ENCODE measurements at places on chromosomes 6 and 20.

DNA sequence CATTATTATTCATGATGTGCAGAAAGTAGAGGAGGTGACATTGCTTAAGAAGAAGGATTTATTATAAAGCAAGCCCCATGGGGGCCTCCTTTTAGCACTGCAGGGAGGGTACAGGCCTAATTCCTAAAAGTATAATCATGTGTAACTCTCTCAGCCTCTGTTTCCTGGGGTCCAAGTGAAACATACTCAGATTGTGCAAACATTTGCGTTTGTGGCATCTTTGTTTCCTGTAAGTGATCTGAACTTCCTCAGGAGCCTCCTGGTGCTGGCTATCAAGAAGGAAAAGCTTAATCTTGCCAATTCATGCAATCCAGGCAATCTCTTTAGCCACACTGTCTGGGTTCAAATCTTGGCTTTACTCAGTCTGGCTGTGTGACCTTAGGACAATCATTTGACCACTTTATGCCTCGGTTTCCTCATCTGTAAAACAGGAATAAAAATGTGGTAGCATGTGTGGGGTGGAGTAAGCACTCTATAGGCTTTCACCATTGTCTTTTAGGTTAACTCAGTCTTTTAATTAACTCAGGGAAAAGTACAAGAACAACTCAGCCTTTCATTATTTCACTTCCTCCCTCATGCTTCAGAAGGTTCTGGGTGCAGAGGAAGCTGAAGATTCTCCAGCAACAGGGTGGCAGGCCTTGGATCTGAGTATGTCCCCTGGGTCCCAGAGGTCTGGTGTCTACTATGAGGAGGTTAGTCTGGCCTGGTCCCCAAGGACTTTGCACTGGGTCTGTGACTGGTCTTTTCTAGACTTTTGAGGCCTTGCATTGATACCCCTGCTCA is 831 bp upstream of the SIRPB2 start:
- DNase-seq, result no peak

DNA sequence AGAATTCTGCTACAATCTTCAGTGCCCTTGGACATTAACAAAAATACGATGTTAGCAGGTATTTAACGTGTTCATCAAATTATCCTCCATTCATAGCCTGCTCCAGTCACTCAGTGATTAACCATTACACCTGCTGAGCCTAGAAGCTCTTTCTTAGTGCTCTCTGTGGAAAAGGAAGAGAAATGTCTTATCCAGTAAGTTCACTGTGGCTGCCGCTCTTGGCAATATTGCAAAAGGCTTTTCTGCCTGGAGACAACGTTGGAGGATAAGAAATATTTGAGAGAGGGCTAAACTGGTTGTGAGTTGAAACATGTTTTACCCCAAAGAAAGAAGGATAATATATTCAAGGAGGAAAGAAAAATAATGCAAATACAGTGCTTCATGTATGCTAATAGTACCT is 217.4 kb upstream of the HSF2 start:
- no peak for DNase-seq

- no peak for DNase-seq
Measured at GRCh38 chr20:24381886-24382285, 87.5 kb upstream of the SYNDIG1 start.

- no peak for DNase-seq
Measured at GRCh38 chr20:18719426-18719825, 94.2 kb upstream of the SCP2D1 start.

- DNase-seq, result no peak
Measured at GRCh38 chr6:43215066-43215465, 14.2 kb downstream of the DNPH1 start.

DNA sequence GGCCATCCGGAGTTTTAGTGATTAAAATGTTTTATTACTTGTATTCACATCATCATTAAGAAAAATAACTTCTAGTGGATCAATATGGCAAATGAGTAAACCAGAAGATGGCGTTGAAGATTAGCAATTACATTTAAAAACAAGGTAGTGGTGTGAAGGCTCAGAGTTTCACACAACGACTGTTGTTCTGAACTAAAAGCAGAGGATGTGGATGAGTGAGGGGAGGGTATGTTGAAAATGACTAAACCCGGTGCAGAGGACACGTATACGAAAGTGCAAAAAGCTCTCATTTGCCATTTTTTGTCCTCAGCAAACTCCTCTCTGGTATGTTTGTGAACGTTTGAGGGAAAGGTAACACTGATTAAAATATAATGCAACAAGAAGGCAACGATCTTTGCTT is 1.9 kb upstream of the IRF4 start:
- no peak for DNase-seq

DNA sequence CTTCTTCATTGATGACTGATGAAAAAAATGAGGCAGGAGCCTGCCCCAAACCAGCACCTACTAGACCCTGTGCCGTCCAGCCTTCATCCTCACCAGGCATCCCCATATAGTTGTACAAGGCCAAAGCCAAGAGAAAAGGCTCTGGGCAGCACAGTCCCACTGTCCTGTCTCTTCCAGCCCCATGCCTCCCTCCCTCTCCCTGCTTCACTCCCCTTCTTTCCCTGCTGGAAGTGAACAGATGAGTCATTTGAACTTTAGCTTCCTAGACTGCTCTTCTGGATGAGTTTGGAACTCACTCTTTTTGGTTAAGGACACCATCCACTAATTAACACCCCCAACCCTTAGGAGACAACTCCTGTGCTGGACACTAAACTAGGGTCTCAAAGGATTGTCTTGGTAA is 235.2 kb downstream of the LRFN2 start:
- no peak for DNase-seq

GRCh38 chr6:109021870-109022269 is 72.8 kb downstream of the SESN1 start:
- no peak for DNase-seq

- DNase-seq, result no peak
Measured at GRCh38 chr6:156658186-156658965, 118.8 kb upstream of the ARID1B start.

DNA sequence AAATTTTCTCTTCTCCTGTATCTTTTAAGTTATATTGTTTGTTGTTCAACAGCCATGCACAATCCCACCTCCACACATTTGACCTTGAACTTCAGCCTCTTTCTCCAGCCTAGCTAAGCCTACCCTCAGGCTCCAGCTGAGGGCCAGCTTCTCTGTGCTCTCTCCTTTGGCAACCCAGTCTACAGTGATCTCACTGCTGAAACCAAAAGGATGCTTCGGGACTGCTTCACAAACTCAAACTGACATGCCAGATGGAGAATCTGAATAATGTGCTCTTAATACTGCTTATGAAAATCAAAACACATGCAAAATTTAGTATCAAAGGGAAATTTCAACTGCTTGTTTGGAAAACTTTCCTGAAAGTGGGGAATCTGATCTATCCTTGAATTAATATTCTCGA is 16.1 kb upstream of the RIN2 start:
- DNase-seq, result no peak

DNA sequence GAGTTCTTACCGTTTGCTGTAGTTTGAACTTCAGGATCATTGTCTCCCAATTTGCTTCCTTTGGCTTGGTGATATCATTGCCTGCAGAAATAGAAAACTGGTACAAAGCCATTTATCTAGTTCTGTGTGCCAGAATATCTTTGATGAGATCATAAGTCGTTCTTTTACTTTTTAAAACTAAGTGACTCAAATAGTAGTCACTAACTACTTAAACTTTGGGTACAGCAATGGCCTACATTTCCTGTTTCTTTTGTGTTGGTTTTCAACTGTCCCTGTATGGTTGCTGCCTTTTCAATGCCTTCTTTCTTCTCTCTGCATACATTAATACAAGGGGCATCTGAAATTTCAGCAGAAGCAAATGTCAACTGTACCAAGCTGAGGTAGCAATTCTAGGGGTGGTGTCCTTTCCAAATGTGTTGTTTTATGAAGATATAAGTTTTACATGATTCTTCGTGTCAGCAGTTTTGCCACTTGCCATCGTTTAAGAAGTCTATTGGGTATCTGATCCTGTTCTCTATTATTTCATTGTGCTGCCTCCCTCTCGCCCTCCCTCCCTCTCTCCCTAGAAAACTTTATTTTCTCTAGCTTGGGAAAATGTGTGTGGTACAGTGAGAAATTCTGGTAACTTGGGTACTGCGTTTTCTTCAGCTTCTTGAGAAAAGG is 238.5 kb downstream of the FARS2 start:
- DNase-seq, result no peak

All from stimulated activated CD4-positive, alpha-beta T cell treated with anti-CD3 and anti-CD28 coated beads, Interleukin-1b, Interleukin-23, amount 100 ng/mL, for 1 hour (primary cell).